Activated T-cell treated with anti-CD3 and anti-CD28 coated beads for 24 hours (primary cell): ENCODE measurements at places on chromosomes 11 and 22.

DNA sequence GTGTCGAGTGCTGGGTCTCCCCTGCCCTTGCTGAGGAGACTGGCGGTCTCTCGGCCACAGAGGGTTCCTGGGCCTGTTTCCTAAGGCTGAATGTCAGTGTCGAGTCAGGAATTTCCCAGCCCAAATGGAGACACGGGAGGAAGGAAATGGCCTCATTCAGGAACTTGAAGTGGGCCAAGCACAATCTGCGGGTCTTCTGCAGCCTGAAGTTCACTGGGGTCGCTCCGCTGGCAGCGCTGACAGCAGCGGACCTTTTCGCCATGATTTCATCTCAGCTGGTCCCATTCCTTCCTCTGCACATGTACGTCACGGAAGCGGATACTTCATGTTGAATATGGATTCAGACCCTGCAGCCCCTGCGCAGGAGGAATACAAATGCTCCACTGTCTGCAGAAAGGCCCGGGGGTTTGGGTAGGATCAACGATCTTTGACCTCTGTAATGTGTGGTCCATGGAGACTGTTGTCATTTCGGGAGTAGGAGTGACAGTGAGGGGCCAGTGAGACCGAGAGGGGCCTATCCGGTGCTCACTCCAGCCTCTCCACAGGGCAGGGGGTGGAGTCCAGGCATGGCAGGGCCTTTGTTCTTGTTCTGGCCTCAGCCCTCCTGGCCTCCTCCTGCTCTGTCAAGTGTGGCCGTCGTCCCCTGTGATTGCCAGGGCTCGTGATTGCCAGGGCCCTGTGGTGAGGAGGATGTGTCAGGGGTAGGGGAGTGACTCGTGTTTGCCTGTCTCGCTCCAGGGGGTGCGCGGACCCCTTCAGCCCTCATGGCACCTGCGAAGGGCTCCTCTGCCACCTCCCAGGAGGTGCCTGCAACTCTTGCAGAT, 402.3 kb downstream of the TBC1D22A start:
- DNase-seq, result no peak

DNA sequence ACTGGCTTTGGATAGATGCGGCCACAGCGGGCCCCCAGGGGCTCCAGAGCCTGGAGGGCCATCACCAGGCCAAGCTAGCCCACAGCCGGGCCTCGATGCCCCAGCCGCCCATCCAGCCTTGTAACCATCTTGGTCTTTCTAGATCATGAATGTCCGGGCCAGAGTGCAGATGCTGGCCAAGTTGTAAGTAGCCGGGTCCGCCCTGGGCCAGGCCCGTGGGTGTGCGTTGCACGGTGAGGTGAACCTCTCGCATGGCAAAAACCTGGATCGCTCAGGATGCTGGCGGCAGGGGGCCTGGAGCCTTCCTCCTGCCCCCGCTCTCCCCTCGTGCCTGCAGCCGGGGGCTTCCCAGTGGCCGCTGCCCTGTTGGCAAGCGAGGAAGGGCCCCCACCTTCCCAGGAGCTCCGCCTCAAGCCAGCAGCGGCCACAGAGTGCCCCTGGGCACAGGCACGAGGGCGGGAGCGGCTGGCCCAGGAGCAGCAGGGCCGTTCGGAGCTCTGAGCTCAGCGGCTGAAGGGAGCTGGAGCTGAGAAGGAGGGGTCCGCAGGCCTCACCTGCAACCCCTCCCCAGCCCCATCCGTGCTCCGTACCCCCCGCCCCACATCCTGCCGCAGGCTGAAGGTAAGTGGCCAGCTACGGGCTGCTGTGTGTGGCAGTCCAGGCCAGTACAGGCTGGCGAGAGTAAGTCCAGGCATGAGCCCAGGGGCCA, 10.9 kb upstream of the MRPL23 start:
- no peak for DNase-seq

GRCh38 chr22:42229455-42230149, 40.9 kb downstream of the TCF20 start:
- no peak for DNase-seq

- no peak for DNase-seq
Measured at GRCh38 chr11:6319704-6320410, 444 bp downstream of the CAVIN3 start.

DNA sequence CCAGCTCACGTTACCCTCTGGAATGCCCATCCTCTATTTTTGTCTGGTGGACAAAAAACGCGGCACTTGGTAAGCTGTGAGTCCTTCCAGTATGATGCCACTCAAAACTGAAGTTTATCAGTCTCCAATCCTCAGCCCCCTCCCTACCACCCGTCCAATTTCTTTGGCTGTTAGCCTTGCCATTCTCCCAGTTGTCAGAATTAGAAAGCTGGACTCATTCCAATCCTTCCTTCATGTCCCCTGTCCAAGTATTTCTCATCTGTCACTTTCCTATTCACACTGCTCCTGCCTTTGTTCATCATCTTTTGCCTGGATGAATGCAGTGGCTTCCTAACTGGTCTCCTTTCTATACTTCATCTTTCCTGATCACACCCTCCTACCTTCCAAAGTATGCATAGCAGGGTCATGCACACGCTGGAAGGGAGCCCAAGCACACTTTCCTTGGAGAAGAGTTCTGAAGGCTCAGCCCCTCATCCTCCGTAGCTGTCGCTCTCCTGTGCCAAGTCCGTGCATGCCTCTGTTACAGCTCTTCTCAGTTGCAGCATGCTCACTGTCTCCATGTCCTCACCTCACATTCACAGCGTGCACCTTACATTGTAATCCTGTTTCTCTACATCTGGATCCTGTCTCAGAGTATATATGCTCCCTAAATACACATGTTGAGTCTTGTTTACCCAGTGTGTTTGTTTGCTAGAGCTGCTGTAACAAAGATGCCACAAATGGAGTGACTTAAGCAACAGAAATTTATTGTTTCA, 19.4 kb downstream of the APLP2 start:
- DNase-seq, result no peak

GRCh38 chr11:15150507-15150906, 35.8 kb downstream of the INSC start:
- DNase-seq, result no peak

DNA sequence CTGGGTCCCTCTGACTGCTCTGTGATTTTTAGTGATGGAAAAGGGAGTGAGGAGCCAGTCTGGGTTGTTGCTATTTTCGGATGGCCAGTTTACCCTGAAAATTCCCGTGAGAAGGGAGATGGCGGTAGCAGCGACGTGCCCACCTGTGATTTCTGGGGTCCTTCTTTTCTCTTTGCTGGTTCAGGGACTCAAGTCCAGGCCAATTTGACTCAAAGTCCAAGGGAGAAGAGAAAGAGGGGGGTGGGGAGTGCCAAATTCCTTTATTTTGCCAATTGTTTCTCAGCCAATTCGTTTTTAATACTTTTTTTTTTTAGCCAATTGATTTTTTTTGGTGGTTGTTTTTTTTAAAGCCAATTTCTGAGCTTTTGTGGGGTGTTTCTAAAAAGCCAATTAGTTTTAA, 6.9 kb downstream of the IGF2 start:
- no peak for DNase-seq
